ENCODE measurements at places on chromosomes 12 and 14.

DNA sequence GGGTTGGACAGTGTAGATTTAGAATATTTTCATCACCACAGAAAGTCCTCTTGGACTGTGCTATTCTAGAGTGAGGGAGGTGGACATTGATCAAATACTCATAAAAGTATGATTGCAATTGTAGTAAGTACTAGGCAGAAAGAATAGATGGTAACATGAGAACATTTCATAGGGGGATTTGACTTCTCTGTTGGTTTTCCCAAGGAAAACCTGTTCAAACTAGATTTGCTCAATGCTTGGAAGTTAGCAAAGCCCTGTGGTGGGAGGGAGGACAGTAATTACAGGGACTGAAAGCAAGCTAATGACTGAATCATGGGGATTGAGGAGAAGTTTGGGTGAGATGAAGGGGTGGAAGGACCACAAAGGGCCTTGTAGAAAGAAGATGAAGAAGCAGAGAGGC is 24.4 kb upstream of the EID3 start:
- DNase-seq = no peak

GRCh38 chr12:109069307-109070271 is 17.2 kb downstream of the USP30 start:
- DNase-seq = no peak

DNA sequence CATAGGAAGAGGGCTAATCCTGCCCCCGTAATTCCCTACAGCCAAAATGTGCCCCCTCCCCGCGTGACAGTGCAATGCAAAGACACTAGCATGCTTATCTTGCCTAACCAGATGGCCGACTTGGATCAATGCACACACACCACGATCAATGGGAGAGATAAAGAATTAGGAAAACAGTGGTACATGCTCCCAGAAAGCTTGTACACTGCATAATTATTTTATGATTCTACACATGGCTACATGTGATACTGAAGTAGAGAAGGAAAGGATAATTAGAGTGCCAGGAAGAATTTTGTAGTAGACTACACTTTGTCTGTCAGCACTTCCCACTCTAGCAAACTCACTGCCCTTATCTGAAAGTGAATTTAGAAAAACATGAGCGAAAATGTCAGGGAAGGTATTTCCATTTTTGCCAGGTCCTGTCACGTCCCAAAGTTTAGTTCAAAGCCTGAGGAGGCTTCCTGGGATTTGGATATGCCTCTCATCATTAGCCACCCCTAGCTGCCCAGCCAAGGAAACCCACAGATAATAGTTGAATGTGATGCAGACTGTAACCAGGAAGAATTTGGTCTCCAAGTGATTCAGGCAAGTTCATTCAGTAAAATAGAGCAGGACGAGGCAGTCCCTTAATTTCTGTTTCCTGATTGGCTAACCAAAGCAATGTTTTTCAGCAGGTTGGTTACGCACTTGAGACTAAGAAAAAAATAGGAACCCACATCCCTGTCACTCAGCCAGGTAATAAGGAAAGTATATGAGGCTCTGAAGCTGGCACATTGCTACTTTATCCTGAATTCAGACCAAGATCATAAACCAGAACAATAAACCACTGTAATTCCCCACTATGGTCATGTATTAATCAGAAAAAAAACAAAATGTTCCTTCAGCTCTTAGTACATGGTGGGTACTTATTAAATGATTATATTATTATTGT is 199.6 kb upstream of the OTX2 start:
- DNase-seq = no peak

- no peak for DNase-seq
These were observed 193.9 kb downstream of the TRHDE start for GRCh38 chr12:72465940-72466630.

DNA sequence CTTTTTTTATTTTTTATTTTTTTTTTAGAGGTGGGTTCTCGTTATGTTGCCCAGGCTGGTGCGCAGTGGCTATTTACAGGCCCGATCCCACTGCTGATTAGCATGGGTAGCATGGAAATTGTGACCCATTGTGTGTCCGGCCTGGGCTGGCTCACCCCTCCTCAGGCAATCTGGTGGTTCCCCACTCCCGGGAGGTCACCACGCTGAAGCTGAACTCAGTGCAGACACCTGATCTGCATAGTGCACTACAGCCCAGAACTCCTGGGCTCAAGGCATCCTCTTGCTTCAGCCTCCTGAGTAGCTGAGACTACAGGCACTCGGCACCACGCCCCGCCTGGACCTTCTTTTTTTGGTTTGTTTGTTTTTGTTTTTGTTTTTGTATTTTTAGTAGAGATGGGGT is 5.5 kb upstream of the CD4 start:
- no peak for DNase-seq

GRCh38 chr12:6278439-6279255 is 31.8 kb upstream of the PLEKHG6 start:
- peak; percentile 78 for DNase-seq

GRCh38 chr14:91177073-91178034 is 63.5 kb downstream of the DGLUCY start:
- peak; percentile 53 for DNase-seq

DNA sequence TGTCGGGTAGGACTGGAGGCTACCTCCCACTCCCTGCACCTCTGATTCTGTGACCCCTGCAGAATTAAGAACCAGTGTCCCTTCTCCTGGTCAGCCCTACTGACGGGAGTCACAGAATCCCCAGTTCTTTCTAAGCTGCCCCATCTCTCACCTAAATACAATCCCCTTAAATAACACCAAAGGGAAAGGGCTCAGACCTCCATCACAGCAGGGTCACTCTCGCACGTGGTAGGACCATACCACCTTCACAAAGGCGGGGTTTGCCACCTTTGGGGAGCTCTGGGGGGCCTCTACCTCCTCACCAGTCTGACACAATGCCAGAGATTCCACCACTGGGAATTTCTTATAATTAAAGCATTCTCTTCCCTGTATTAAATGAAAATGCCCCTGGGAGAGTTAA is 35.6 kb downstream of the DAD1 start:
- DNase-seq = no peak

GRCh38 chr12:2513141-2514037 is 281.4 kb upstream of the FKBP4 start:
- no peak for DNase-seq

DNA sequence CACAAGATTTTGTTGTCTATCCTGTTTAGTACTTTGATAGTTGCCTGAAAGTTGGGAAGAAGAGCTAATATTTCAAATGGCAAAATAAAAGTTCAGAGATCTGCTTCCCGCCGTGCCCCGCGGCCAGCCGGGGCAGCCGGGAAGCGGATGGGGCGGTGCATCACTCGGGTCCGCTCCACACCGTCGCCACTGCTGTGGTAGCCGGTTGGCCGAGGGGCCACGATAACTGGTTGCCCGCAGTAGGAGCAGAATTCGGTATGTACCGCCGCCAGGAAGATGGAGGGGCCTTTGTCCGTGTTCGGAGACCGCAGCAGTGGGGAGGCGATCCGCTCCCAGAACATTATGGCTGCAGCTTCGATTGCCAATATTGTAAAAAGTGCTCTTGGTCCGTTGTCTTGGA is 427.2 kb upstream of the PDE3A start:
- DNase-seq = no peak

GRCh38 chr14:73976125-73976524 is 26.0 kb downstream of the COQ6 start:
- no peak for DNase-seq

- peak; percentile 64 for DNase-seq
These were observed 1.8 kb upstream of the RNASE4 start for GRCh38 chr14:20682435-20683124.

GRCh38 chr12:50788561-50788960 is 24.7 kb downstream of the ATF1 start:
- DNase-seq = no peak

- peak; percentile 25 for DNase-seq
These were observed 81.6 kb downstream of the ITPK1 start for GRCh38 chr14:93033983-93034670.

- no peak for DNase-seq
These were observed 49.6 kb upstream of the PTCSC3 start for GRCh38 chr14:36226164-36226563.

DNA sequence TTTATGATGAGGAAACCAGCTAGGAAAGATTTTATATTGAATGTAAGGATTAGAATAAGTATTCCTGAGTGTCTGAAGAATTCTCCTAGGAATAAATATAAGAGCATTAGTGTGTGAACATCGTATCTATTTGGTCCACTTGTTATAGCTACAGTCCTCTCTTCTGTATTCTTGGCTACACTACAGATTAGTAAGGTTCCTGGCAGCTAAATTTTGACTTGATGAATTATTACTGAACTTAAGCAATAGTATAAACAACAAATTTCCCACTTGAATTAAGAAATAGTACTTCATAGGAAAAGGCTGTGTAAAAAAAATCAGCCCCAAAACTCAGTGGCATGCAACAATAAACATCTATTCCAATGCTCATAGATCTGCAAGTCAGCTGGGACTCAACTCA is 138.4 kb upstream of the G2E3 start:
- no peak for DNase-seq

DNA sequence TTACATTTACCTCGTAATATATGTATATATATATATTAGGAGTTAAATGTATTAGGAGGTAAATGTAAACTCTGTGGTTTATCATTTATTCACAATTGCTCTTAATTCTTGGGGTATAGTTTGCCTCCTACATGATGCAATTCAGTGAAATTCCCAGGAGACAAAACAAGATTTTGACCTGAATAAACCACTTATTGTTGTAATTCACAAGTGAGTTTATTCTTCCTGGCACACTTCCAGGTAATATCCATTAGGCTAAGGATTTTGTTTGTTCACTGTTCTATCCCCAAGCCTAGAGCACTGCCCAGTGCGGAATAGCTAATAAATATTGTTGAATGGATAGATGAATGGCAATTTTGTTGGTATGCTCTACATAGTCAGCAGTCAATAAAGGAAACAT is 3.0 kb downstream of the SMIM10L1 start:
- DNase-seq = no peak

DNA sequence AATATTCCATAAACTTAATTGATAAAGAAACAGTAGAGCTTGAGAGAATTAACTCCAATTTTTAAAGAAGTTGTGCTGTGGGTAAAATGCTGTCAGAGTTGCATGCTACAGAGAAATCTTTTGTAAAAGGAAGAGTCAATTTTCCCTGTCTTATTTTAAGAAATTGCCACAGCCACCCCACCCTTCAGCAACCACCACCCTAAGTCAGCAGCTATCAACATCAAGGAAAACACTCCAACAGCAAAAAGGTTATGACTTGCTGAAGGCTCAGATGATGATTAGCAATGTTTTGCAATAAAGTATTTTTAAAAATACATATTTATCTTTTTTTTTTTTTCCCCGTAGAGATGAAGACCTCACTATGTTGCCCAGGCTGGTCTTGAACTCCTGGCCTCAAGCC is 6.5 kb upstream of the DRAM1 start:
- DNase-seq = no peak

DNA sequence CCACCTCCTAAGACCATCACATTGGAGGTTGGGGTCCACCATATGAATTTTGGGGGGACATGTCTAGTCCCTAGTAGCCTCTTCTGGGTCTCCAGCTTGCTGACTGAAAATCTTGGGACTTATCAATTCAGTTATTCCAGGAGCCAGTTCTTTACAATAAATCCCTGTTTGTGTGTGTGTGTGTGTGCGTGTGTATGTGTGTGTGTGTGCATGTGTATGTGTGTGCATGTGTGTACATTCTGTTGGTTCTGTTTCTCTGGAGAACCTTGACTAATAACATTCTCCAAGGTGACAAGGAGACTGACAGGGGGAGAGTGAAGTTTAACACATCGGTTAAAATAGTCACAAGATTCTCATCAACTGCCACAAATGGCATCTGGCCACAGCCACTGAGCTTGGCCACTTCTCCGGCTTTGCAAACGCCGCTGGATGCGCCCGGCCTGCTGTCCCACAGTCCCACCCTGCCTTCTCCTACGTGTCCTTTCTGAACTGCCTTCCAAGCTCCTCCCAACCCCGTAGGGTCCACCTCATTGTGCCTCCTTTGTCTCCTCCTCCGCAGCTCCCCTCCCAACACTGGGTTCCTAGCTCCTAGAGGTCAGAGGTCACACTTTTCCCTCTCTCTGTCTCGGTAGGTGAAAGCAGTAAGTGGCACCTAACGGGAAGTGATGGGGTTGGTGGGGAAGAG is 88.1 kb upstream of the DIO3 start:
- DNase-seq = no peak

DNA sequence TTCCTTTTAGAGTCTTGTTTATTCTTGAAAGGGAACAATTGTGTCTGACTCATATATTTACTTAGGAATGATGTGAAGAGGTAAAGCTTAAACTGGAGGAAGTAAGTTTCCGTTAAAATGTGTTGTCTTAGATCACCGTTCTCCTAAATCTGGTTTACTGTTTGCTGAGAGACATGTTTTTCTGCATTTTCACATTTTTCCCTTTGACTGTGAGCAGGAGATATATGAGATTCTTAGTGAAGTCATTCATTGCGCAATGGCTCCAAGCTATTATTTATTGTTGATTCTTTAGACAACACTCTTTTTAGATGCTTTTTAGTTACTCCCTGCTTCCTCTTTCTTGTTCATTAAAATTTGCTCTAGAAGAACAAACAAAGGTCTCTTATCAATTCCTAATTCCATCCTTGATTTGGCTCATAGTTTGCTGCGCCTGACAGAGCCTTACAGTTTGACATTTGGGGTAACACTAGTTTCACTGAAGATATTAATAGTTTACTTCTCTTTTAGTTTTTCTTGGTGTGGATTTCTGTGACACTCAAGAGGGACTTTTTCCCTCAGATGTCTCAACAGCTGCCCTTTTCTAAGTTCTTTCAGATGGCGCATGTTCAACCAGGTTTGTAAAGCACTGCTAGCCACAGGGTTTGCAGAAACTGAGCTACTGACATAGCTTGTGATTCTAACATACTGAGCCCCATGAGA is 11.4 kb downstream of the CLECL1 start:
- DNase-seq = no peak

DNA sequence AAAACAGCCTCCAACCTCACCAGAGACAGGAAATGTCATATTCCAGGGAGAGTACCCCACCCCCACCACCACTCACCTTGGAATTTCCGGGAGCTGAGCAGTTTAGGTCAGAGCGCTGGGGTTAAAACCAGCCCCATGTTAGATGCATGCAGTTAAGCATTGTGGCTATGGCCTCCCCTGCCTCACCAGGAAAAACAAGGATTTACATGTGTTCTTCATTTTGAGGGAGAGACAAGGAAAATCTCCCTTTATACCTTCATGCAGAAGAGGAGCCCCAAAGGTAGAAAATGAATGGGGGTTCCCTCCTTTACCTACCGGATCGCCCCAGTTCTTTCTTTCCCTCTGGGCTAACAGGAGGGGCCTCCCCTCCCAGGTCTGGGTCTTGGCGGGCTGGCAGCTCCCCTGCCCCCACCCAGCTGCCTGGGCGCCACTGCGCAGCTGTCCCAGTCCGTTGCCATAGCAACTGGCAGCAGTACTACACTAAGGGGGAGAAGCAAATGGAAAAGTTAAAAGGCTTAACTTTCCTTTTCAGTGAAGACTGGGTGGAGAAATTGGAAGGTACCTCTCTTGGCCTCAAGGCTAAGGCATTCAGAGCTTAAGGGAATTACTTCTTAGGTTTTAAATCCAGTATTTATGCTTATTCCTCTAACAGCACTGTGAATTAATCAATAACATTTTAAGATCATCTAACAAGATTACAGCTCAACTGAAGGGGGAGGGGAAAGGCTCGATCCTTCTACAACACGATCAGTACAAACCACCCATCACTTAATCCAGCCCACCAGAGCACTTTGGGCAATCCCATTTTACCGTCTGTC is 20.5 kb downstream of the CBX5 start:
- DNase-seq = no peak

All from central memory CD8-positive, alpha-beta T cell (primary cell).